Mammary epithelial cell (primary cell): ENCODE measurements at places on chromosomes 4 and X. TPM values are rescaled to one million over a fixed set of nuclear protein-coding genes. Genes with fewer than 3 reads are reported as not detected.

The FGFR3 gene
- total RNA-seq = 0.67 TPM

The FAM9C gene
- not detected in 2 replicates for total RNA-seq

The ZCCHC18 gene
- total RNA-seq = 0.51 and 1.3 TPM in 2 replicates

The PF4V1 gene
- not detected for total RNA-seq

The HSFX4 gene
- not detected for total RNA-seq

The TACR3 gene
- not detected for total RNA-seq

The ERCC6L gene
- 1.1 and 7.0 TPM in 2 replicates for total RNA-seq

The ZNF718 gene
- 8.9 and 9.2 TPM in 2 replicates for total RNA-seq

The GC gene
- total RNA-seq = not detected in 2 replicates

The CFAP47 gene
- total RNA-seq = not detected in 2 replicates

The ENOPH1 gene
- 34.5 and 37.7 TPM in 2 replicates for total RNA-seq

The UGT8 gene
- total RNA-seq = 14.2 TPM

The TBC1D8B gene
- 7.3 and 9.6 TPM in 2 replicates for total RNA-seq

The CWH43 gene
- 0.50 TPM for total RNA-seq

The IL2 gene
- total RNA-seq = not detected
